ENCODE measurements at places on chromosomes 12 and 14.

GRCh38 chr12:11651381-11651780 lies 1.9 kb downstream of the ETV6 start:
- DNase-seq, result no peak

DNA sequence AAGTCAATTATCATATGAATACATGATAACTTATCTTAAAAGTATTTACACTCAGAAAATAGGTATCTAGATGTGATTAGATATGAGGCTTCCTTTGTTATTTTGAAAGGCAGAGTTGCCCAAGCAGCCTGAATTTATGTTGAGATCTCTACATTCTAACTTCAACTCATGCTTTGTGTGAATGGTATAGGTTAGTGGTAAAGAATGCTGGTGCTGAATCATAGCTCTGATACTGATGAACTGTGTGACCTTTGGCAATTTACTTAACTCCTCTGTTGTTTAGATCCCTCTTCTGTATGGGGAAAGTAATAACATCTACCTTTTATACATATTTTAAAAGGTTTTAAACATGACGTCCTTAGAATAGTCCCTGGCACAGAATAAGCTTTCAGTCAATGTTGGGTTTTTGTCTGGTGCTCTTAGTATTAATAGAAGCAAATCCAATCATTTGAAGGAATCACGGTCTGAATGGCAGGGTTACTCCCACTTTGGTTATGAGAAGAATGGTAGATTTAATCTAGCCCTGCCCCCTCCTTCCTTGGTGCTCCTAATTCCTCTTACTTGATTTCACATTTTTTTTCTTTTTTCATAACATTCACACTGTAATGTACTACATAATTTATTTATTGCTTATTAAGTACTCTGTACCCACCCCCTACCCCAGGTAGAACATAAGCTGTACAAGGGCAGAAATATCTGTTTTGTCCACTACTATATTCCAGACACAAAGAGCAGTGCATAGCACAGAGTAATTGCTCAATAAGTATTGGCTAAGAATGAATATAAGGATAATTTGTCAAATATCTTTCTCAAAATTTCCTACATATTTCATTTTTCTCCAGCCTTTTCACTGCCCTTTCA lies 203.3 kb upstream of the KRR1 start:
- no peak for DNase-seq

DNA sequence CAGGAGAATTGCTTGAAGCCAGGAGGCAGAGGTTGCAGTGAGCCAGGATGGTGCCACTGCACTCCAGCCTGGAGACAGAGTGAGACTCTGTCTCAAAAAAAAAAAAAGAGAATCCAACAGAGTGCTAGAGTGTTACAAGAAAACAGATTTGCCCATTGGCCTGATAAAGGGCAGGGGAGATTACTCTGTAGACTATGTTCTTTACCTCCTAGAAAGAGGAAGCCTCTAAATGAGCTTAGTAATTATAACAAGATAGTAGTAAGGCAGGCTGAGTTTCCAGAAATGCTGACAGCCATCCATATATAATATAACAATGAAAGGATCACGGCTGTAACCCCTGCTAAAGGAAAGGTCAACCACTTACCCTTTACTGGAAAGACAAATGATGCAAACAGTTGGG lies 24.4 kb downstream of the AK7 start:
- DNase-seq, result no peak

DNA sequence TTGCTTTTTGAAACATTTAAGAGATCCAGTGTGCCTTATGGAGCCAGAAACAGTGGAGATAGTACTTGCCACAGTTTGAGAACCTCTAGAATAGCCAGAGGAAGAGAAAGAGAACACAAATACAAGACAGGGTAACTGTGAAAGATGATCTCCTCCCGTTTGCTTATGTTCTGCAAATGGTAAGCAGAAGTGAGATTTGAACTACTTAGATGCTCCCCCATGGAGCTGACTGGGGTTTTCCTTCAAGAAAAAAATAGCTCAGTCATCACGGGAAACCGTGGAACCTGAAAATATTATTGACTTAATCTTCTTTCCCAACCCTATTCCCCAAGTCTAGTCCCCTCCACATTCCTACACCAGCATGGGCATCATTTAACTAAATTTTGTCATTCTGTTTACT lies 87.1 kb downstream of the KIF21A start:
- no peak for DNase-seq

DNA sequence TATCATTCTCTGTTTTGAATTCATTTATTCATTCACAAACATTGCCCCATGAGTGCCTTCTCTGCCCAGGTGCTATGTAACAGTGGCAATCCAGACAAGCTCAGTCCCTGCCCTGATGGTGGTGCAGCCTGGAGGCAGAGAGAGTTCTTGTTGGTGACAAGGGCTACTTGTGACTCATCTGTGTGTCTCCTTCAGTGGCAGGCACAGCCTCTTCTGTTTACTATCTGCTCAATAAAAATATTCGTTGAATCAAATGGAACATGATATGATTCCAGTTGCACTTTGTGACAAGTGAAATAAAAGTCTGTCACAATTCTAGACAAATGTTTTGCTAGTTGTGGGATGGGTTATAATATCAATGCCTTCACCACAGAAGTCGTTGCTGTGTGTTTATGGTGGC lies 20.6 kb upstream of the CPM start:
- DNase-seq, result no peak

DNA sequence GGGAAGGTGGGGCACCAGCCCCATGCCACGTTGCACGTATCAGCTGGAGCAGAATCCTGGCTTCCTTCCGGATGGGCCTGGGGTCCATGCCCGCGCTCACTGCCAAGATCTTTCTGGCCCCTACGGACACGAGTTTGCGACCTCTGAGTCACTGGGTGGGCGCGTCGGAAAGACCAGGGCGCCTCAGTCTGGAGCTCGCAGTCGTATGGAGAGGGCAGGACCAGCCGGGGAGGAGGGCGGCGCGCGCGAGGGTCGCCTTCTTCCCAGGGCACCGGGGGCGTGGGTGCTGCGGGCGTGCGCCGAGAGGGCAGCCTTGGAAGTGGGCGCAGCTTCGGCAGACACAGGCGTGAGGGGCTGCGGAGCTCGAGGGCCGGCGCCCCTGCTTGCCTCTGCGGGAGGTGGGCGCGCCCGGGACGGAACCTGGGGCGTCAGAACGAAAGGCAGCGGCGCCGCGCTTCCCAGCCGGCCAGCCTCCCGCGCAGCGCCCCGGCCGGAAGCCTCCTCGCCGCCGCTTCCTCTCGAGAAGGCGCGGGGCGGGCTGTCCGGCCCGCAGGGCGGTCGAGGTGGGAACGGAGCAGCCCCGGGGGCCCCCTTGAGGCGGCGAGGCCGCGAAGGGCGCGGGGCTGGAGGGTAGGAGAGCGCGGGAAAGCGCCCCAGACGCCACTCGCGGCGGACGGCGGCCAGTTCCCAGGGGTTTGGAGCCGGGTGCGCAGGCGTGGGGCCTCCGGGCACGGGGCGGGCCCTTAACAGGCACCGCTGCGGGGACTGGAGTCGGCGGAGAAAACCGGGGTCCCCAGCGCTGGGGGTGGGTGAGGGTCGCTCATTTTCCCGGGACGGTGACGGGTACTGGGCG lies at the start of gene ARL6IP4:
TSS of gene ARL6IP4 (plus strand) at position 499 of the 853 bp plus-strand sequence. CDS start 459 bp downstream, outside the sequence.
- peak; percentile 37 for DNase-seq

- DNase-seq, result no peak
These were observed 53.1 kb downstream of the PDE3A start for GRCh38 chr12:20421421-20421820.

- no peak for DNase-seq
These were observed 240.0 kb downstream of the DIO2 start for GRCh38 chr14:79971330-79971729.

DNA sequence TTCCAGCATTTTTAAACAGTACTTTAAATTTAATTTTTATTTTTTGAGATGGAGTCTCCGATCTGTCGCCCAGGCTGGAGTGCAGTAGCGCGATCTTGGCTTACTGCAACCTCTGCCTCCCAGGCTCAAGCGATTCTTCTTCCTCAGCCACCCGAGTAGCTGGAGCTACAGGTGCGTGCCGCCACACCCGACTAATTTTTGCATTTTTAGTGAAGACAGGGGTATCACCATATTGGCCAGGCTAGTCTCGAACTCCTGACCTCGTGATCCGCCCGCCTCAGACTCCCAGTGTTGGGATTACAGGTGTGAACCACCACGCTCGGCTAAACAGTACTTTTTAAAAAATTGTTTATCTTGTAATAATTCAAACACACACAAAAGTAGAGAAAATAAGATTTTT lies 4.2 kb upstream of the FOXJ2 start:
- no peak for DNase-seq

- DNase-seq, result no peak
These were observed 140.1 kb downstream of the C12orf75 start for GRCh38 chr12:105470601-105471000.

- no peak for DNase-seq
These were observed 32.9 kb downstream of the MAP1LC3B2 start for GRCh38 chr12:116591855-116592637.

GRCh38 chr12:78571953-78572352 lies 292.6 kb upstream of the SYT1 start:
- no peak for DNase-seq

GRCh38 chr12:3670083-3670620 lies 82.8 kb downstream of the CRACR2A start:
- no peak for DNase-seq

DNA sequence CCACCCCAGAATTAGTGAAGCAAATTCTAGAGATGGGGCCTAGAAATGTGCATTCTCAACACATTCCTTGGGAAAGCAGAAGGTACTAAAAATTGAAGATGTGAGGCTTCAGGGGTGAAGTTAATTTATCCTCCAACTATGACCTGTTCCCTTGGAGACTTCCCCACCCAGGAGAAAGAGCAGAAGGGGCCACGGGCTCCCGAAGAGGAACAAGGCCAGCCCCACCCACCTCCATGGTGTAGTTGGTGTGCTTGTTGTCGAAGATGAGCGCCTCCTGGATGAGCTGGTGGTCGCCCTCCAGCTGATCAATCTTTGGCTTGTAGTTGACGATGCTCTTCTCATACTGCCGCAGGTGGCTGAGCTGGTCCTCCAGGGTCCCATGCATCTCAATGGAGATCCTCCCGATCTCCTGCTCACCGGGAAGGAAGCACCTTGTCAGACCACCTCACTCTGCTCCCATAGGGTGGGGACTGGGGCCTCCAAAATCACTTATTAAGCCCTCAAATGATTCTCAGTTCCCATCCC lies 87.8 kb upstream of the ZFP36L1 start:
- DNase-seq, result no peak

GRCh38 chr12:108495054-108495453 lies 20.0 kb upstream of the FICD start:
- no peak for DNase-seq

GRCh38 chr12:15806826-15807225 lies 17.6 kb upstream of the EPS8 start:
- no peak for DNase-seq

DNA sequence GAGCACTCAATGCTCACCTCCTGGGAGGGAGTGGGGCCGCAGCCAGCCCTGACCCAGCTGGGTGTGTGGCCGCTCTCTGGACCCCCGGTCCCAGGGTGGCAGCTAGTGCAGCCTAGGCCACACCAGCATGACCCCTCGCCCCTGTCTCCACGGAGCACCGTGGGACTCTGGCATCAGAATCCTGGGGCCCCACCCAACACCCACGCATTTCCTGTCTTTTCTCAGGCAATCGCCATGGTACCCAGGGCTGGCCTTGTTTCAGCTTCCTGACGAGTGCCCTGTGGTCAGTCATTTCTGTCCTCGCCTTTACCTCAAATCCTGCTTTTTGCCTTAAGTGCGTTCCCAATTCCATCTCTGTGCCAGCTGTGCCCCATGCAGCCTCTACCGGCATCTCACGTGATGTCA lies 15.9 kb downstream of the PACS2 start:
- no peak for DNase-seq

DNA sequence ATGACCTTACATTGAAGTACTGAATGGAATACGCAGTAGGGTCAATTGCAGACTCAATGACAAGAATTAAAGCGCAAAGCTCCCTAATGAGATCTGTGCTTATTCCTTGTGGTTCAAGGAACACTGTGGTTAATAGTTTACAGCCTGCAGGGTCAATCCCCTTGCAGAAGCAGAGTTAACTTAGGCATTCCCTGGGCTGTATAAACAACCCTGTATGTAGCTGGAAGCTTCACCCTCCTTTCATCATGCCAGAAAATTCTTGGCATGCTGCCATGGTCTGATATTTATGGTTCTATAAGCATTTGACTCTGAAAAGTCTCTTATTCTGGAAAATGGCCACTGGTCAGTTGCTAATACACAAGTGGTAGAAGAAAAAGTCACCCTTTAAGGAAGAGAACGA lies 227.7 kb downstream of the NOVA1 start:
- no peak for DNase-seq

GRCh38 chr12:79370021-79370420 lies 320.7 kb downstream of the PAWR start:
- no peak for DNase-seq

GRCh38 chr12:58066296-58066695 lies 124.9 kb downstream of the ATP23 start:
- DNase-seq, result no peak

DNA sequence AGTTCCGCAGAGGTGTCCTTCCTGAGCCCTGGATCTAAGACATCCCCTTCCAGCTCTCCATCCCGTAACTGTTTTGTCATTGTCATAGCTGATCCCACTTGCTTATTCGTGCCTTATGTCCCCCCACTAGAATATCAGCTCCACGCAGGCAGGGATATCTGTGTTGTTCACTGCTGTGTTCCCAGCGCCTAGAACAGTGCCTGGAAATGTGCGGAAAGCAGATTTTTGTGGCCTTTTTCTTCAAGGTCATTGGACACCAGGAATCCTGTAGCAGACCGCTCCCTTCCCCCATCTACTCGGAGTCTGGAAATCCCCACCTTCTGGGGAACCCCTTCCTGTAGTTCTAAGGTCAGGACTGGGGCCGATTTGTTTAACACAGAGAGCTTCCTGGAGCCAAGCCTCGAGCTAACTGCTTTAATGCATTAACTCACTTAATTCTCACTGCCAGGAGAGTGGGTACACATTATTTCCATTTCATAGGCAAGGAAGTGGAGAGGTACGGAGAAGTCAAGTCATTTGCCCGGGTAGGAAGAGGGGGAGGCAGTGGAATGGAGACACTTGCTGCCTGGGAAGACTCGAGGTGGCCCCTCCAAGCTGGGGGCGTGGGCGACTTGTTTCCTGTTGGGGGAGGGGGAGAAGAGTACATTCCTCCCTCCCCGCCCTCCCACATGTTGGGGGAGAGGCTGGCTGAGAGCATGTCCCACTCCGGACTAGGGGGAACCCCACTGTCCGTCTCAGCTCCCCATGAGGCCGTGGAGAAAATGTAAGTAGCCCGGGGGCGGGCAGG lies 1.2 kb upstream of the SH2B3 start:
- no peak for DNase-seq

DNA sequence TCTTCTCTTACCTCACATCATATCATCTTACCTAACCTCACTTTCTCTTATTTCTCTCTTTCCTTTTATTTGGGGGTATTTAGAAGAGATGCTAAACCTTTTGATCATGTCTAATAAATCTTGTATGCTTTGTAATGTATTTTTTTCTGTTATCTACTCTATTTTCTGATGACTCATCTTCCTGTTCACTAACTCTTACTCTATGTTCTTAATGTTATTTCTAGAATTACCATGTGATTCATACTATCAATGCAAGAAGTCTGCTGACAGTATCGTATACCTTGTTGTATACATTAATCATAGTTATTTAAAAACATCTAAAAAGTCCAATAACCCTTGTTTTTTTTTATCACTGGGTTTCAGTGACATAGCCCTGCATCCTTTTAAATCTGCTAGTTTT lies 62.3 kb downstream of the MGAT4C start:
- DNase-seq, result no peak

Data from stimulated activated CD8-positive, alpha-beta memory T cell treated with anti-CD3 and anti-CD28 coated beads, Interleukin-2, amount 100 ng/mL, for 1 hour (primary cell).